HT1080 (cell line): ENCODE measurements at places on chromosomes 4 and X. TPM values are rescaled to one million over a fixed set of nuclear protein-coding genes. Genes with fewer than 3 reads are reported as not detected.

Gene BEND2
- not detected in 2 replicates for total RNA-seq

Gene NAT8L
- 2.7 and 5.6 TPM in 2 replicates for total RNA-seq

Gene PJA1
- 12.1 and 12.8 TPM in 2 replicates for total RNA-seq

Gene FAM47E
- not detected in 2 replicates for total RNA-seq

Gene AWAT2
- total RNA-seq = 0.19 and 0.23 TPM in 2 replicates

Gene ADH7
- total RNA-seq = not detected in 2 replicates

DNA sequence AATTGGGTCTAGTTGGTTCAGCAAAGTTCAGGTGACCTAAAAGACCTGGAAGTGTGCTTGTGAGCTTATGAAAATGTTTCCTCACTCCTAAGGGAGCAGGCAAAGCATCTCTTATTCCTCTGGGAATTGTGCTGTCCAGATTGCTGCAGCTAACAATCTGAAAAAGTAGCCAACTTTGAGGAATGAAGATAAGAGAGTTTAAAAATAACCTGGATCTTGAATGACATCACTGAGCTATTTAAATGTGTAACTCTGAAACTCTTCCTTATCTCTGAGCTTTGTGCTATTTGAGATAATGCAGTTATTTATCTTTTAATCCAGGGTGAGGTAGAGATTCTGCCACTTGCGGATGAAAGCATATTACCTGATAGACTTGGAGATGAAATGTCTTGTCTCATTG lies 384.8 kb downstream of the PPP4R3C start:
- no peak for DNase-seq

DNA sequence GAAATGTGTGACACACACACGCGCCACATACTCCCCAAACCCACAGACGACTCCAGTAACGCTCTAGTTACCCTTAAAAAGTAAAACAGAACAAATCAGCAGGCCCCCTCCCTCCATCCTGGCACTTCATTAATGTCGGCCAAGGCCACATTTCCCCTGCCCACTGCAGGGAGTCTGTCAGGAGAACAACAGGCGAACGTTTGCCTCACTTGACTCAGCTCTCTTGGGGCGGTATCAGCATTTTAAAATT lies 671 bp upstream of the FHIP1A start:
- DNase-seq = peak; percentile 8

GRCh38 chr4:153013202-153013977 lies 77.3 kb downstream of the FHDC1 start:
- DNase-seq = peak; percentile 8

- DNase-seq = no peak
These were observed 569 bp downstream of the RPS3A start for GRCh38 chr4:151099976-151100417.

GRCh38 chr4:112517067-112517634 lies 1.2 kb upstream of the NEUROG2 start:
- DNase-seq = no peak

DNA sequence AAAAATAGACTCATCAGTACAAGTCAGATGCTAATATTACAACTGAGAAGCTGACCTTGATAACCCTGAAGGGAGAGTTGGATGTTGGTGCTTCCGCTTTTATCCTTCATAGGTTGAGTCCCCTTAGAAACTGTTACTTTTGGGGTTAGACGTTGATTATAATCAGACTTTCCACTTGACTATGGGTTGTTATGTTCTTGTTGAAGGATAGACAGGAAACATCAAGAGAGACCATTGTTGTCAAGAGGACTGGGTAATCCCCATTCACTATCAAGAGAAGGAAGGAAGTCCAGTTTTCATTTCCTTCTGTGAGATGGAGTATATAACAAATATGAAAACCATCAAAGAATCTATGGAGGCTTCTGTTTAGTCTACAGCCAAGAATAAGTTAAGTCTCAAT lies 229.9 kb upstream of the AFF2 start:
- DNase-seq = no peak

- no peak for DNase-seq
These were observed 40.1 kb downstream of the SLC16A2 start for GRCh38 chrX:74461384-74461783.

DNA sequence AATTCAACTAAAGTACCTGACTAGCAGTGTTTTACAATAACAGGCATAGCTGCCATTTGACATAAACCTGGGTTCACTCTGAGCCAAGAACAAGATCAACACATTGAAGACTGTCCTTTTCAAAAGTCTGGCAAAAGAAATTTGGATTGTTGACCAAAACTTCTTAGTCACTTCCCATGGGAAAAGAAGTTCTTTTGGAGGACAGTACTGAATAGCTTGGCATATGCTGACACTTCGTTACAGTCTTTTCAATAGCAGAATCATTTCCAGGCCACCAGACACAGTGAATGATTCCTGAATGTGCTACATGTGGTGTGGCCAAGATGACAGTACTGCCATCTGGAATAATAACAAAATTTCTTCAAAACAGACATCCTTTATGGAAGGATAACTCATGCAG lies 560.3 kb downstream of the GRID2 start:
- no peak for DNase-seq

DNA sequence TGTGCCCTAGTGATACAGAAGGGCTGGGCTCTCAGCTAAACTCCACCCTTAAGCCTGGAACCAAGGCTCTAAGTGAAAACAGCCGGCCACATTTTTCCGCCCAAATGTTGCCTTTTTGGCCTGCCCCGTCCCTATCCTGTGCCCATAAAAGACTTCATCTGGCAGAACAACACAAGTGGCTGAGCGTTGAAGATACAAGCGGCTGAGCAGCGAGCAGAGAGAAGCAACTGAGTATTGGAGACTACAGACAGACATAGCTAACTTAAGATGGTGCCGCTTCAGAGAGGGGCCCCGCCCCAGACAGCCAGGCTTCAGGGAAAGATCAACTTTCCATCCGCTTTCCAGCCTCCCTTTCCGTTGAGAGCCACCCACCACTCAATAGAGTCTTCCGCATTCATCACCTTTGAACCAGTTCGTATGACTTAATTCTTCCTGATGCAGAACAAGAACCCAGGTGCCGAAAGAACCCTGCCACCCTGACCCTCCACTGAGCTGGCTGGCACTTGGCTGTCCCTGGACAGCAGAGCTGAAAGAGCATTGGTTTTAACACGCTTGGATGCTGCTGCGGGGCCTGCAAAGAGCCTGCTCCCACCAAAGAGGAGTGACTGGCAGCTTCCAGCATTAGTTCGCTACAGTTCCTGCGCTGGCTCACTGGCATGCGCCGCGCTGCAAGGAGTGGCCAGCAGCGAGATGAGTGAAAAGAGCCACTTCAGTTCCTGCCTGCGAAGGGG lies 853.2 kb upstream of the INTU start:
- no peak for DNase-seq

GRCh38 chrX:68179355-68179754 lies 253.9 kb downstream of the OPHN1 start:
- DNase-seq = no peak

GRCh38 chr4:183303301-183303700 lies 16.8 kb downstream of the CLDN22 start:
- no peak for DNase-seq

DNA sequence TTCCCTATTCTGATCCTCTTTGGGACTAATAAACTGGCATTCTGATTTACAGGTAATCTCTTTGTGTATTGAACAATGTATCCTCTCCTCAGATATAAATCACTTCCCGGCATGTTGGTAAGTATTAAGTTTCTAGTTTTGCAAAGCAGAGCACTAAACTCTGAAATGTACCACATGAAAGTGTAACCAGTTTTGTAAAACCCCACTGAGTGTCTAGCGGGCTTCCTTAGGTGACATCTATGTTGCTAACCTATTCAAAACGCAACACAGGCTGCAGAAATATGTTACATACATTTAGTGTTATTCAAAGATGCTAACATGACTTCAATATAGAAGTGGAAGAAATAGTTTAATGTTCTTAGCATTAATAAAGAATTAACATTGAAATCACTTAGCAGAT lies 25.2 kb downstream of the DNAJB14 start:
- no peak for DNase-seq

DNA sequence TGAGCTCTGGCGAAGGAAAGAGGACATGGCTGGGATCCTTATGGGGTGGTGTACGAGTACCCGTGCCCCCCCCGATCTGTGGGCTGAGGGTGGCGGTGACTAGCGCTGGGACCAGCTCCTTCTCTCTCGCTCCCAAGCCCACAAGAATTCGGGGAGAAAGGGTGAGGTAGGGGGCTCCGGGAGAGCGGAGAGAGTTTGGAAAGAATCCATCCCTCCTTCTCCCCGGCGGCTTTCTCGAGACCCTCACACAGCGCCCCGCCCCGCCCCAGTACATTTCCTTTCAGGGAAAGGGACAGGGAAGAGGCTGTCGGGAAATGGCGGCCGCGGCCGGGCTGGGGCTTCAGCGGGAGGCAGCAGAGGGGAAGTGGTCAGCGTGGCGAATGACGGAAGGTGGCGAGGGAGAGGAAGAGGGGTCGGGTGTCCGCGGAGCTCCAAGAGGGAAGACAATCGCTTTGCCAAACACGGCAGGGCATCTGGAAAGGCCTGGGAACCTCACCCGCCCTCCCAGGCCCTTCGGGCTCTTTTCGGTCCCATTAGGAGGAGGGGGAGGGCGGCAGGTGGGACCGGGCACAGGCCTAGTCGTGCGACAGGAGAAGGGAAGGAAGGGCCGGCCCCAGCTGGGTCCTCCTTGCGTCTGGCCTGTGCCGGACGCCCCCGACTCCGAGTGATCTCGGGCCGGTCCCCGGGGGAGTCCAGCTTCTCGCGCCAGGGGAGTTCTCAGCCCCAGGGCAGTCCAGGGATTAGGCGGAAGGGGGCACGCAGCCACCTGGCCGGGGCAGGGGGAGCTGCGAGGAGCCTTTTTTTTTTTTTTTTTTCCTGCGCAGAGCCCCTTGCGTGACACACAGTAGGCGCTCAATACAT lies 10.2 kb downstream of the HNRNPH2 start:
- peak; percentile 20 for DNase-seq

DNA sequence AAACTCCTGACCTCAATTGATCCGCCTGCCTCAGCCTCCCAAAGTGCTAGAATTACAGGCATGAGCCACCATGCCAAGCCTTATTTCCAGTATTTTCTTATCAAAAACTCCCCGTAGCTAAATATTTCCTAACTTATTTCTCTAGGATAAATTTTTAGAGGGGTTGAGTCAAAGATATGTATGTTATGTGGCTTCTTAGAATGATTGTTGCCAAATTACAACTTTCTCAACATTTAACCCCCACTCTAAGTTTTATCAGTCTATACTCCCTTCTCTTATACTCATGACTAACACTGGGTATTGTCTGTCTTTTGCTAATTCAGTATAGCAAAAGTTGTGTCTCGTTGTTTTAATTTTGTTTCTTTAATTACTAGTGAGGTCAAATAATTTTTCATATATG lies 187.7 kb upstream of the LNX1 start:
- DNase-seq = no peak

- peak; percentile 36 for DNase-seq
These were observed 437.6 kb upstream of the AGA start for GRCh38 chr4:177879851-177880250.

DNA sequence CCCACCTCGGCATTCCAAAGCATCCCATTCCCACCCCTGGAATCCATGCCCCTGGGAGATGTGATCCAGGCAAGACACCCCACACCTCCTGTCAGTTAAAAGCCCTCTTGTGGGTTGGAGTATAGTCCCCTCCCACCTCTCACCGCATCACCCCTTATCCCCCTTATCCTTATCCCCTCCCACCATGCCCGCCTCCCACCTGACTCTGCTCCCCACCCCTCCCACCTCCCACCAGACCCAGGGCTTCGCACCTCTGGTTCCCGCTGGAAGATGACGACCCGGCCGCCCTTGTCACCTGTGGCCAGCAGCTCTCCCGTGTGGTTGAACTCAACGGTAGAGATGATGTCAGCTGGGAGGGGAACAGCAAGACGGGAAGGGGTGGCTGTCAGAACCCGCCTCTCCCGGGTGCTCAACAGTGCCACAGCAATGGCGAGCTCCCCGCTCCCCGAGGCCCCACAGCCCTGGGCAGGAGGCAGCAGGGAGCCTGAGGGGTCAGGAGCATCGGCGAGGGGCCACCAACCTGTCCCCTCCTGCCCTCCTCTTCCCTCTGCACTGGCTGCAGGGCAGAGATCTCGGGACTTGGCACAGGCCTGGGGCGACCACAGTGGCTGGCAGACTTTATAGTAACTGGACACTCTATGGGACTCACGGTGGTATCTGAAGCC lies 91.5 kb downstream of the PPP2R2C start:
- no peak for DNase-seq

GRCh38 chrX:50697691-50698090 lies 116.3 kb downstream of the SHROOM4 start:
- peak; percentile 73 for DNase-seq
